B cell (primary cell): ENCODE measurements at places on chromosomes 6 and 20. TPM values are rescaled to one million over a fixed set of nuclear protein-coding genes. Genes with fewer than 3 reads are reported as not detected.

GRCh38 chr6:84150705-84151104 lies 76.7 kb downstream of the CEP162 start:
- no peak for DNase-seq

- no peak for DNase-seq
Observed at GRCh38 chr6:55137929-55138693, 36.2 kb upstream of the HCRTR2 start.

DNA sequence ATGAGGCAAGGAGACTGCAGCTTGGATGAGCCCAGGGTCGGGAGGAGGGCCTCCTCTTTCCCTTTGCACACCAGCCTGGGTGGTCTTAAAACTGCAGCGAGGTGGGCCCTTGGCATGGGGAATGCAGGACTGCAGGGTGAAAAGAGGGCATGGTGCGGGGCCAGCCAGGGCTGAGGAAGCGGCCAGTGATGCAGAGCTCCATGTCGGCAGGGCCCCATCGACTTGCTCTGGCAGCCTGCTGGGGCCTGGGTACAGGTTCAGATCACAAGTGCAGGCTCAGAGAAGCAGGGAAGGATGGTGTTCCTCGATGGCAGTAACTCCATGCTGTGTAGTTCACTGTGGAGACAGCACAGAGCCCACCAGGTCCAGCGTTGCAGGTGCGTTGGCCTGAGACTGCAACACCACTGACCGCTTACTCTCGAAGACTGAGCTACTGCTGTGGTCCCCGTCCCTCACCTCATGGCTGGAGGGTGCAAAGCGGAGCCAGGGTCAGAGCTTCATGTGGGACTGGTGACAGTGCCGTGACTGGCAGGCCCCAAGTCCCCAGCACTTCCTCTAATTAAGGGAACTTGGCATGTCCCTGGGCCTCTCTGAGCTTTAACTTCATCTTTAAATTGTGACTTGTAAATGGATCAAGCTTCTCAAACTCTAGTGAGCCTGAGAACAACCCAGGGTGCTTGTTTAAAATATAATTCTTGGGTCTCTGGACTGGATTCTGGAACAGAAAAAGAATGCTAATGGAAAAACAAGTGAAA lies 223.2 kb downstream of the SYNDIG1 start:
- DNase-seq: no peak

The TSHZ2 gene
- polyA plus RNA-seq: 0.69 and 1.00 TPM in 2 replicates

- no peak for DNase-seq
Observed at GRCh38 chr6:169452117-169452868, 198.6 kb upstream of the THBS2 start.

The SNTA1 gene
- 3.9 and 7.0 TPM in 2 replicates for polyA plus RNA-seq
